D341Med (cell line): ENCODE measurements at places on chromosomes 3 and 15.

- no peak for DNase-seq
Measured at GRCh38 chr3:17466028-17466427, 276.4 kb downstream of the TBC1D5 start.

GRCh38 chr3:171195686-171196085 lies 169.2 kb upstream of the SLC2A2 start:
- DNase-seq, result no peak

GRCh38 chr3:187017511-187018230 lies 87.3 kb downstream of the ST6GAL1 start:
- DNase-seq, result no peak

DNA sequence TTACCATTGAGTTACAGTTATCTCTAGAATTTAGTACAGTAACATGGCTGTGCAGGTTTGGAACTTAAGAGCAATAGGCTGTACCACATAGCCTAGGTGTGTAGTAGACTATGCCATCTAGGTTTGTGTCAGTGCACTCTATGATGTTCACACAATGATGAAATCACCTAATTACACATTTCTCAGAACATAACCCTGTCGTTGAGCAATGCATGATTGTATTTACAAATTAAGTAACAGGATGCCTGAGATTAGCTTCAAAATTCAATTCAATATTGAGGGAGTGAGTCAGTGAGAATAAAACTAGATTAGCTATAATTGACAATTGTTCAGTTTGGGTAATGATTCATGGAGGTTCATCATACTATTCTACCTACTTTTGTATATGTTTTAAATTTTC lies 633.8 kb downstream of the IGSF11 start:
- no peak for DNase-seq

DNA sequence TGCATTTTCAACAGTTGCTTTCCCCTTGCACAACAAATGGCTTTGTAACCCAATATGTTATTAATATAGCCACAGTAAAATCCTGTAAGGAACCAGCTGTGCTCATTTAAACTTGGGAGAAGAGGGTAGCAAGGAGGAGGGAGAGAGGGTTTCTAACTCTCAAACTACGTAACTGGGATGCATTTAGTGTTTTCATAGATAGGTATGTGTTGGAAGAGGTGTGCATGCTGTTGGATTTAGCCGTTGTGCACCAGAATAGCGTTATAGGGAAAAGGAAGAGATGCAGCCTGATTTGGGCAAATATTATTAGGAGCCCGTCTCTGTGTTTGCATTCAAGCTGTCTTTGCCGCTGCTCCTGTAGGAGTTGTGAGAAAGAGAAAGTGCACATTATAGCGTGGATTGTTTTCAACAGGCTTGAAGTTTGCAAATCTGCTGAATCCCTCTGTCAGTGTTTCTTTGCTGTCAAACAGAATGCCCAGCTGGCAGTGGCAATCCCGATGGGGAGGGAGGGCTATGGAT lies 39.4 kb downstream of the ARPP21 start:
- no peak for DNase-seq

- DNase-seq, result no peak
Measured at GRCh38 chr3:1091286-1091685, 1.5 kb upstream of the CNTN6 start.

GRCh38 chr3:50388016-50388719 lies 28.8 kb upstream of the TMEM115 start:
- DNase-seq, result peak; percentile 85

- no peak for DNase-seq
Measured at GRCh38 chr3:48716508-48716981, 476 bp downstream of the IP6K2 start.

- DNase-seq, result no peak
Measured at GRCh38 chr3:59288951-59289350, 239.1 kb upstream of the CFAP20DC start.

DNA sequence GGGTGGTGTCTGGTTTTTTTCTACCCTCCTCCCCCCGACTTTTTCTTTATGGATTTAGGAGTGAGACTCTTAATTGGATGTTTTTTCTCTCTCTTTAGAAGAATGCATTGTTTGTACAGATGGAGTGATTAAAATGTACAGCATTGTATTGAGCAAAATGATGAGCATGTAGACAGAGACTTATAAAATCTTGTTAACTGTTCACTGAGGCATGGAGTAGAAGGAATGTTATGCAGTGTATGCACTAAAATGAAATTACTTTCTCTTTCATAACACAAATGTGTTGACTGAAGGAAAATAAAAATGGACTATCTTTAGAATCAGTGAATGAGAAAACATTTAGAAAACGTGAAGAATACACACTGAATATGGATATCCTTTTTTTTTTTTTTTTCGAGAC lies 39.8 kb downstream of the ZFAND6 start:
- DNase-seq, result no peak

DNA sequence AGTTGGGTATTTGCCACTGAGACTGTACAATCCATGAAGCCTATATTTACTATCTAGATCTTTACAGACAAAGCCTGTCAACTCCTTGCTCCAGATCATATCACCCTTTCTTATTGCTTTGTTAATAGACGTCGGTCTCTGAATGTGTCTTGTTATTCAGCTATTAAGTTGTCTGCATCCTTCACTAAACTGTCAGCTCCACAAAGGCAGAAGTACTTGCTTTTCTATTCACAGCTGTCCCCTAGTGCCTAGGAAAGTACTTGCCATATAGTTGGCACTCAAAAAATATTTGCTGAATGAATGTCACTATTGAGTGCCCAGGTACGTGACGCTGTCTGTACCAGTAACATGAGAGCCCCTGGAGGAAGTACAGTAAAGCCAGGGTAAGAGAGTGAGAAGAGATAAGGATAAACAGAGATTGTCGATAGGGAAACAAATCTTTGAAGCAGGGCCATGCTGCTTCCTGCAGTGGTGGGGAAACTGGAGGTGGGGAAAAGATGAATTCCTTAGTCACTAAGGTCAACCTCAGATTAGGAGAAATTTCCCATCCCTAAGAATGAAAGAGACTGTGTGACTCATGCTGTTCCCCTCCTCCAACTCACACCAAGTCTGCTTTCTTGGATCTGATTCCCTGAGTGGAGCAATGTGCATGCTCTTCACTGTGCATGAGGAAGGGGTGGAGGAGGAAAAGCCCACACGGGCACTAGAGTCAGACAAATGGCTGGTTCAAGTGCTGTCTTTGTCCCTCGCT lies 36.3 kb downstream of the PRICKLE2 start:
- no peak for DNase-seq

DNA sequence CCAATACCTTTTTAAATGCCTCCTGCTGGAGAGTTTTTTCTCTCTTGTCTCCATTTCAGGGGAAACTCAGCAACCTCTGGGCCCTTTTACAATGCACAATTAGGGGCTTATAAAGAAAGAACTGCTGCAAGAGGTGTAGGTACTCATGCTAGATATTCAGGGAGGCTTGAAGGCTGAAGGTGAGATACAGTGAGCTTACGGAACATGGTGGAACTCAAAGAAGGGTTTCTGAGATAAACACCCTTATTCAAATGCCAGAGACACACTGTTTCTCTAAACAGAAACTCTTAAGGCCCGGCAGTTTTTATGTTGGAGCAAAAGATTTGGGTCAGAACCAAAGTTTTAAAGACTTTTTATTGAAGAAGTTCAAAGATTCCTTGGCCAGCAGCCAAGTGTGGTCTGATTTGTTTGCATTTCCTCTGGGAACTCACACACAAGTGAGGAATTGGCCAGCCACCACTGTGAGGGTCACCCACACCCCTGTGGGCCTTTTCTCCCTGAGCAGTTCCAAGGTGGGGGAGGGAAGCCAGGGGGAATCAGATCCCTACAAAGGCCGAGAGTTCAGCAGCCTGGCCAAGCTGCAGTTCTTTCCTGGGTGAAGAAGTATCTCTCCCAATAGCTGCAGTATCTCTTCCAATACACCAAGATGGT lies 47.8 kb downstream of the TNFAIP8L3 start:
- no peak for DNase-seq

- DNase-seq, result no peak
Measured at GRCh38 chr15:53447053-53447574, 312.3 kb downstream of the WDR72 start.

GRCh38 chr3:51974277-51974962 lies 444 bp upstream of the ABHD14A start:
- no peak for DNase-seq

GRCh38 chr3:181712553-181713279 lies 991 bp downstream of the SOX2 start:
- no peak for DNase-seq

- DNase-seq, result no peak
Measured at GRCh38 chr3:100072326-100073048, 41.8 kb downstream of the FILIP1L start.

DNA sequence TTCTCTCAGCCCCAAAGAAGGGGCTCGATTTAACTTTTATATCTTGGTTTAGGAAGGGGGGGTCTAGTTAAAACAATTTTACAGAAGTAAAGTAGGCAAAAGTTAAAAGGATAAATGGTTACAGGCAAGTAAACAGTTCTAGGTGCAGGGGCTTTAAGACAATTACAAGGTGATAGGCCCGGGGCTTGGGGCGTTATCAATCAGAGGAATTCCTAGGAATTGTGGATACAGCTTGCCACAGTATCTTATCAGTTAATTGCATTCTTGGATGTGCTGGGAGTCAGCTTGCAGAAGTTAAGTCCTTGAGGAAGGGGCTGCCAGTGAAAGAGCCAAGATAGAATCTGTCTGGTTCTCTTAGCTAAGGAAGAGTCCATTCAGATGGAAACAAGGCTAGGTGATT lies 52.7 kb downstream of the NSMCE3 start:
- DNase-seq, result no peak

- DNase-seq, result no peak
Measured at GRCh38 chr3:58526515-58526957, 10.5 kb downstream of the ACOX2 start.

DNA sequence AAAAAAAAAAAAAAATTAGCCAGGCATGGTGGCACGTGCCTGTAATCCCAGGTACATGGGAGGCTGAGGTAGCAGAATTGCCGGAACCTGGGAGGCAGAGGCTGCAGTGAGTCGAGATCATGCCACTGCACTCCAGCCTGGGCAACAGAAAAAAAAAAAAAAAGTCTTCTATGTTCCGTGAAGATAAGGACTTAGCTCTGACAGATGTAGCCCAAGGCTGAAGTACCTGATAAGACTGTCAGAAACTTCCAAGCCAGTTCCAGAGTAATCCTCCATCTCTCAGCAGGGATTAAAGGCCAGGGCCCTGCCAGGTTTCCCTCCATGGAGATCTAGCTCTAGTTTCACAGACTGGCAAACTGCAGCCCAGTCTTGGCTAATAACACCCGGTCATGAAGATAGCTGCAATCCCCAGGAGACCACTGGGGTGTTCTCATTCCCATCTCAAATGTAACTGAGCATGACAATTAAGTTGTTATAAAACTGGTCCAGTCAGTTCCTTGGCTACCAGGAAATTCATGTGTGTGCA lies 8.5 kb downstream of the CDCP1 start:
- DNase-seq, result no peak
